ENCODE measurements at places on chromosomes 11 and 22.

GRCh38 chr11:77250881-77251640 lies 50.4 kb downstream of the GDPD4 start:
- DNase-seq, result no peak

- no peak for DNase-seq
These were observed 51.5 kb upstream of the ACCSL start for GRCh38 chr11:43996318-43996717.

- DNase-seq, result no peak
These were observed 32.3 kb downstream of the KCNA4 start for GRCh38 chr11:29984544-29984943.

- no peak for DNase-seq
These were observed 166.3 kb upstream of the ZC3H12C start for GRCh38 chr11:109926941-109927340.

- DNase-seq, result no peak
These were observed 214.5 kb upstream of the UBASH3B start for GRCh38 chr11:122440811-122441665.

GRCh38 chr22:35458547-35459422 lies 58.8 kb downstream of the MCM5 start:
- DNase-seq, result no peak

GRCh38 chr11:34416088-34416487 lies 22.6 kb upstream of the CAT start:
- peak; percentile 16 for DNase-seq

DNA sequence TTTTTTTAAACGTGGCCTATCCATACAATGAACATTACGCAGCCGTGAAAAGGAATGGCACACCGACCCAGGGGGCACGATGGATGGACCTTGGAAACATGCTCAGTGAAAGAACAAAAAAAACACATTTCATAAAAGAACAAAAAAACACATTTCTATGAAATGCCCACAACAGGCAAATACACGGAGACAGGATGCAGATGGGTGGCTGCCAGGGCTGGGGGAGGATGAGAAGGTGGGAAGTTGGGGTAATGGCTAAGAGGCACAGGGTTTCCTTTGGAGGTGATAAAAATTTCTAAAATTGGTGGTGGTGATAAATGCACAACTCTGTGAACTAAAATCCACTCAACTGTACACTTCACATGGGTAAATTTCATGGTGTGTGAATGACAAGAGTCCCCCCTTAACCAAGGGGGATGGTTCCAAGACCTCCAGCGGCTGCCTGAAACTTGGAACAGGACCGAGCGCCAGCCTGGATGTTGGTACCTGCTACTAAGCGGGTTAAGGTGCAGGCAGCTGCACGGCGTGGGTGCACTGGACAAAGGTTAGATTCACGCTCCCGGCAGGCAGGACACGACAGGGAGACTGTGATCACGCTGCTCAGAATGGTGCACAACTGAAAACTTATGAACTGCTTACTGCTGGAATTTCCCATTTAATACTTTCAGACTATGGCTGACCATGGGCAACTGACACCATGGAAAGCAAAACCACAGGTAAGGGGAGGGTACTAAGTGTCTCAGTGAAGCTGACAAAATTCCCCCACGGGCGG lies 16.5 kb downstream of the BRD1 start:
- no peak for DNase-seq

DNA sequence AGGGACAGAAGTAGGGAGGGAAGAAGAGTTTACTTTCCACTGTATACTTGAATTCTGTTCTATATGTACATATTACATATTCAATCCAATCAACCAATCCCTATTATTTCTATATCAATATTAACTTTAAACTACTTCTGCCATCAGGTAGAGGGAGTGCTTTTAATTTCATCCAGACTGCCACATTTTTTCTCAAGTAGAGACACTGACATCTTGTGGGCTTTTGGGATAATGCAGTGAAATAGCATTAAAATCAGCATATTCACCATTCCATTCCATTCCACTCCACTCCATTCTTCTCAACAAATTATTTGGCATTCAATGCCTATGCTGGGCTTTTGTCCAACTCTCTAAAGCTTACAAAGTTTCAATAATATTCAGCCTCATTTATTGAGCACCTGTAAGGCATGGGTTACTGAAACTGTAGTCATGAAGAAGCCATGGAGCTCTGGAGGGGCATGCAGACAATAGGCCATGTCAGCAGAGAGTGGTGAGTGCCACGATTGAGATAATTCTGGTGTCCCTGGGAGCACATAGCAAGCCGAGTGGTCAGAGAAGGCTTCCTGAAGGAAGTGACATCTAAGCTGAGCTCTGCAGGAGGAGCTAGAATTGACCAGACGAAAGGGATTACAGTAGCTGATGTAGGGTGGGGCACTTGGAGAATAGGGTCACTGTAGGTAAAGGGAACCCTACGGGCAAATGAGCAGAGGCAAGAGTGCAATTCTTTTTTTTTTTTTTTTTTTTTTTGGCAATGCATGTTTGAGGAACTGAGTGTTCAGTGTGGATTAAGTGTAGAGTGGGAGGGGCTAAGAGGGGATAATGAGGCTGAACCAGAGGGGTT lies 12.8 kb upstream of the CLPB start:
- DNase-seq, result peak; percentile 60

DNA sequence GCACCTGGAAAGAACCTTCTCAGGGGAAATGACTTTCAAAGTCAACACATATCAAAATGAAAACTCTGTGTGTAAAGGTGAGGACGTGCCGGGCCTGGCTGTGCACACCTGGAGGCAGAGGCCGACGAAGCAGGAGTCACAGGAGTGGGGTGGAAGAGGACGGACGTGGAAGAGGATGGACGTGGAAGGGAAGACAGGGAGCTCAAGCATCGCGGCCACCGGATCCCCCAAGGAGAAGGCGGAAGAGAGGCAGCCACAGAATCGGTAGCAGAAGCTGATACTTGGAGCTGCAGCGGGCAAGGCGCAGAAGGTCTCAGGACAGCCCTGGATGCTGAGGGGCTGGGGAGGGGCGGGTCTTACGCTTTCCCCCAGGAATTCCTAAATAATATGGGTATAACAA lies 519.8 kb downstream of the BRD1 start:
- no peak for DNase-seq

DNA sequence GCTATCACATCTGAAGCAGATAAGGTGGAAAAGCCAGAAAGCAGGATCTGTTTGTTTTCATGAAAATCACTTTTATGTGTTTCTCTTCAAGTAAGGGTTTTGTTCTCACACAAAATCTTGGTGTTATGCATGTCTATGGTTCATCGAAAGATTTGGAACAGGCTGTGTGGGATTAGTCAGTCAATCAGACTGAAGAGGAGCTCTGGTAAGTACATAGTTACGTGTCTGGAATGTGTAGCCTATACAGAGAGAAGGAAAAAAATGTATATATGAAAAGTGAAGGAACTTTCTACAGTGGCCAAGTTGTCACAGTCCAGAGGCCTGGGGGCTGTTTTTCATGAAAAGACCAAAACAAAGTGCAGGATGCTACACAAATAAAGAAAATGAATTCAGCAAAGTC lies 156.7 kb downstream of the CNTN5 start:
- no peak for DNase-seq

GRCh38 chr22:24386937-24387471 lies 40.4 kb upstream of the ADORA2A start:
- no peak for DNase-seq

Measured in fibroblast of gingiva (primary cell).